ENCODE measurements at places on chromosomes 6 and 20. TPM values are rescaled to one million over a fixed set of nuclear protein-coding genes. Genes with fewer than 3 reads are reported as not detected.

DNA sequence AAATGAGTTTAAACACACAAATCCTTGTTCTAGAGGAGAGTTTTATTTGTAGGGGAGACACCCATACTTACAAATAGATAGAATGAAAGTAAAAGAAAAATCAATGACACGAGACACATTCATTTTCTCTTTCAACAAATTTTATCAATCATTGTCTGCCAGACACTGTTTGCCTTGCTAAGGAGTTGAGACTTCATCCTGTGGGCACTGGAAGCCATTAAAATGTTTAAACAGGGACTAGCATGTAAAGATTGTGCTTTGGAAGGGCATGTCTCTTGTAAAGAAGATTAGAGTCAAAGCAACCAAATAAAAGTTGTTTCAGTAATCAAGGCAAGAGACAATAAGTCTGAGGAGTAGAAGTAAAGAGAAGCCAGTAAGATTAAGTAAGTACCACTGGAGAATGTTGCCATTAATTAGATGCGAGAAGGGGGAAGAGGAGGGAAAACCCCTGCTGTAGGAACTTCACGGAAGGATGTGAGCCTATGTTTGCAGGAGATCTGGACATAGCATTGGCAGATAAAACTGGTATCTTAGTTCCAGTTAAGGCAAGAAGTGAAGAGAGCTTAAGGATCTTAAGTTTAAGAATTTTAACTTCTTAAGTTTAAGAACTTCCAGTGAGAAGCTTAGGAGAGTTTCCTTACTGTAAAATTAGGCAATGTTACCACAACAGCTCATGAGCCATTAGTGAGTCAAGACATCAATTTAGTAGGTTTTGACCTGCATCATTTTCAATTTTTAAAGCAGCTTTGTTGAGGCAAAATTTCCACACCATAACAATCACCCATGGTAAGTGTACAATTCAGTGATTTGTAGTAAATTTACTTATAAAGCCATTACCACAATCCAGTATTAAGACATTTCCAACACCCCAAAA is 117.0 kb upstream of the UST start:
- DNase-seq = no peak

- DNase-seq = no peak
Observed at GRCh38 chr6:96257751-96258150, 242.0 kb downstream of the FUT9 start.

DNA sequence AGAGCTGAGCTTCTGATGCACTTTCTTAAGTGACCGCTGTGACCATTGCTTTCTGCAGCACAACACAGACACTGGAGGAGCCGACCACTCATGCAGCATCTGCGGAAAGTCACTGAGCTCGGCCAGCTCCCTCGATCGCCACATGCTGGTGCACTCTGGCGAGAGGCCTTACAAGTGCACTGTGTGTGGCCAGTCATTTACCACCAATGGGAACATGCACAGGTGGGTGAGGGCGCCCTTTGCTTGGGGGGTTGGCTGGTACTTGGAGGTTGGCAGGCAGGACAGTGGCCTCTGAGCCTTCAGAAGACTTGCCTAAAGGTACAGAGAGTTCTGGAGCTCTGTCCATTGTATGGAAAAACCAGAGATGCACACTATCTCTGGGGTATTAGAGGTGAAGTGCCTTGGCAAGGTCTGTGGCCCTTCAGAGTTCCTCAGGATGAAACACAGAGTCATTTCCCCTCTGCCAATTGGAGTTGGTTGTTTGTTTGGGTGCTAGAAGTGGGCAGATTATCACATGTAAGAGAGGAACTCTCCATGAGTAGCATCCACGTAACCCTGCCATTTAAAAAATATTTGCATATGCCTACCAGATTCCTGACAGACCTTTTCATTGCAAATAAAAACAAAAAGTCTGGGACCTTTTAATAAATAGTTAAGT is 81.5 kb downstream of the RREB1 start:
- DNase-seq = no peak

GRCh38 chr6:166739117-166739975 is 112.3 kb upstream of the RPS6KA2 start:
- DNase-seq = no peak

DNA sequence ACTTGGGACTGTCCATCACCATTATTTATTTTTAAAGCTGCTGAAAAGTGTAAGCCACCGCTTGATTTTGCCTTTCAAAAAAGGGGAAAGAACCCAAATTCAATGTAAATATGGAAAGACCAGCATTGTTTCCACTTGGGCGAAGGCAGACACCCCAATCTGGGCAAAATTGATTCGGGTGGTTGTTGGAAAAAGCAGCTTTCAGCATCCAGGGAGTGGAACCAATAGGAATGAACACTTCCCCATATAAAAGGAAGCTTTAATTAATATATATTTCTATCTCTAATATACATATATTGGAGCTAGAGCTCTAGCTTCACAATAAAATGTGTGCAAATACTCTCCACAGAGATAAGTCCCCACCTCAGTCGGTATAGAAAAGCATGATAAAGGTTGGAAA is at the start of gene TFAP2D:
Gene TFAP2D (plus strand): TSS at position 301 of the 400 bp plus-strand sequence. CDS start 530 bp downstream, outside the sequence.
- DNase-seq = no peak

- no peak for DNase-seq
Observed at GRCh38 chr6:25536781-25537180, 115.2 kb upstream of the SCGN start.

DNA sequence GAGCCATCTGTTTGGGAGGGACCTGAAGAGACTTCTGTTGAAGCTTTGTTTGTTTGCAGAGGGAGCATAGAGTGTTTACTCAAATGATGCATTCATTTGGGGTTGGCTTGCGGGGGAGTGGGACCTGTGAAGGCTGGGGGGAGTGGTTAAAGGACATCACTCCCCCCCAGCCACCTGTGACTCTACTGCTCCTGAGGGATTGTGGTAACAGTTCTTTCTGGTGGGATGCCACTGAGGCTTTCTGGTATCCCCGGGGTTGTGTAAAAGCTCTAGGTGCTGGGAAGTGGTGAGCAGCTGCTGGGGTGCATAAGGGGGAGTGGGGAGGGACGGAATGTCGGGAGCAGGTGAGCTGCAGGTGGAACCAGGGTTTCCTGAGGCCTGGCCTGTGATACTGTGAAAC is 239.2 kb upstream of the QKI start:
- no peak for DNase-seq

DNA sequence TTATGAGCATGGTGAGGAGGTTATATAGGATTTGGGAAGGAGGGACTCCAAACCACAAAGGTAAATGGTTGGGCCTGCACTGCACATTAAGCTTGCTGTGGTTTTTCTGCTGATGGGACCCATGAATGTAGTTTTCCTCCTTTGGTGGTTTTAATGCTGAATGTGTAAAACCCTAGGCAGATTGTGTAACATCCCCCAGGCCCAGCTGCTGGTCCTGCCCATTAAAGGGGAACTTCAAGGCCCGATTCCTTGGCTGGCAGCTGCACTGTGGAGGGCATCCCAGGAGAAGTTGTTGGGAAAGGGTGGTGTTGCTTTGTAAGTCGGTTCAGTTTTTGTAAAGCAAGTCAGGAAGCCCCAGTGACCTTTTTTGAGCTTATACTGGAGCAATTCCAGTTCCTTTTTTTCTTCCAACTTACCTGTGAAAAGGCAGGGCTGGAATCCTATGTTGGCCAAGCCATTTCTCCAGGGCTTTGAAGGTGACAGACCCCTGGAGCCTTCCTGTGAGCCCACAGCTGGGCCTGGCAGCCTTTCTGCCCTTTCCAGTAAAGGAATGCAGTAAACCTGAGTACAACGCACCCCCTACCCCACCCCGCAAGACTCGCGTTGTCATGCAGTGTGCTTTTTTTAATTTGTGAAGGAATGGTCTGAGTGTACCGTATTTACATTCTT is 43.1 kb upstream of the NAA20 start:
- DNase-seq = peak; percentile 61

DNA sequence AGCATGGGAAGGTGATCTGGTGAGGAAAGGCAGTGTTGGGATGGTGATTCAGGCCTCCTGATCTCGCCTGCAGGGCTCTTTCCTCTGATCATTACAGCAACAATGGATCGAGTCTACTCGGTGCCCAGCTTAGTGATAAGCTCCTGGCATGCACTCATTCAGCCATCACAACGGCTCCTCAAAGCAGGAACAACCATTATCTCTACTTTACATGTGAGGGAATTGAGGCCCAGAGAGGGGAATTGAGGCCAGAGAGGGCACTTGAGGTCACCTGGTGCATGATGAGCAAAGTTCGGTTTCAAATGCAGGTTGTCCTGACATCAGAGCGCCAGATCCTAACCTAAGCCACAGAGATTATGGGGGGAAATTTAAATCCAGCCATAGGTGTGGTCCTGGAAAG is 42.0 kb upstream of the BPIFA2 start:
- DNase-seq = peak; percentile 28

DNA sequence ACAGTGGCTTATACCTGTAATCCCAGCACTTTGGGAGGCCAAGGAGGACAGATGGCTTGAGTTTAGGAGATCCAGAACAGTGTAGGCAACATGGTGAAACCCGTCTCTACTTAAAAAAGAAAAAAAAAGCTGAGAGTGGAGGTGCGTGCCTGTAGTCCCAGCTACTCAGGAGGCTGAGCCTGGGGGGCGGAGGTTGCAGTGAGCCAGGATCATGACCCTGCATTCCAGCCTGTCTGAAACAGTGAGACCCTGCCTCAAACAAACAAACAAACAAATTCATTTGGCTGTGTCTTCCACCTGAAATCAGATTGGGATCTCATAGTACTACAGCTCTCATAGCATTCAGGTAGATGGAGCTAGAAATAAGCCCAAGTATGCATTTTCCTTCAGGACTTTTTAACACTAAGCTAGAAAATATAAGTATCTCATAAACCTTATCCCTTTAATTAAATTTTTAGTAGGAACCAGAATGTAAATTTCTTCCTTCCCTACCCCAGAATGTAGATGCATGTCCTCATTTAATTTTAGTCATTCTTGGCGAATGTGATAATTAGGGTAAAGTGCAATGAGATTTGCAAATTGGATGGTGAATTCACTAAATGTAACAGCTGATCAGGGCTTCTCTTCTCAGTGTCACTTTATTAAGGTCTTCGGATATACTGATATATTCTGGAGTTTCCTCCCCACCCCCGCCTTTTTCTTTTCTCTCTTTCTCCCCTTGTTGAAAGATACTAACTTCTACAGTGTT is 190.4 kb downstream of the CDKAL1 start:
- no peak for DNase-seq

DNA sequence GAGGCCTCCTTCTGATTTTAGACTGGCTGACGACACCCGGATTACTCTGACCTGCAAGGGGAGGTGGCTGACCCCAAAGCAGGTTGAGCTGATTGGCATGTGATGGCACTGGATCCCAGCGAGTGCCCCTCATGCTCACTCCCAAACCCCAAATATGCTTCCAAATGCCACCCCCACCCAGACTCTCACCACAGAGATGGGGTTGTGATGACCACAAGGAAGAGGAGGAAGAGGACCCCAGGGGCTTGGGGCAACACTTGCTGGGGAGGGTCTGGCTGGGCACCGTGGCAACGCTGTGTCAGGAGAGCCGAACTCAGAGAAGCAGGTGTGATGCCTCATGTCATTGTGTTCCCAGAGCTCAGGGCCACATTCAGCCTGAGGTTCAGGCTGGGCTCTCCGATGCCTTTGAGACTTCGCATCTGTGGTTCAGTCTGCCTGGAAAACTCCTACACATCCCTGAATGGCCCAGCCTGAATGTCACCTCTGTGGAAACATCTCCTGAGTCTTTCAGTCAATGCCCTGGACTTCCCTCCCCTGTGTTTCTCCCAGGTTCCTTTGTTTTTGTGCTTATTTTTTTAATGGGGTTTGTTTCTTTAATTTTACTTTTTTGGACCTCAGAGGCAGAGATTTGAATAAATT is 169.1 kb upstream of the PMEPA1 start:
- no peak for DNase-seq

DNA sequence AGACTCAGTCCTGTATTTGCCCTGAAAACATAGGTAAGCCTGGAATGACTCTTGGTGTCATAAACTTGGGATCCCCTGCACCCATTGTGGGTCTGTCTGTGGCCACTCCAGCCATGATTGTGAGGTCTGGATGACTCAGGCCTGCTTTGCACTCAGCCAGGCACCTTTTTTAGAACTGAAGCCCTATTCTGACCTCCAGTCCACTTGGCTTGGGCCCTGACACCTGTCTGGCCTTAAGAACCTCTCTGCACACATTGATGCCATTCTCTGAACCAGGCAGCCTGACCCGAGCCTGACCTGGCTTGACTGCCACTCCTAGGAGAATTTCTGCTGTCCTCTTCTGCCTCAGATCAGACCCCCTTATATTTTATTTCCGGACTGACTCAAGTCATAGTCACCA is 383.7 kb downstream of the MAFB start:
- no peak for DNase-seq

DNA sequence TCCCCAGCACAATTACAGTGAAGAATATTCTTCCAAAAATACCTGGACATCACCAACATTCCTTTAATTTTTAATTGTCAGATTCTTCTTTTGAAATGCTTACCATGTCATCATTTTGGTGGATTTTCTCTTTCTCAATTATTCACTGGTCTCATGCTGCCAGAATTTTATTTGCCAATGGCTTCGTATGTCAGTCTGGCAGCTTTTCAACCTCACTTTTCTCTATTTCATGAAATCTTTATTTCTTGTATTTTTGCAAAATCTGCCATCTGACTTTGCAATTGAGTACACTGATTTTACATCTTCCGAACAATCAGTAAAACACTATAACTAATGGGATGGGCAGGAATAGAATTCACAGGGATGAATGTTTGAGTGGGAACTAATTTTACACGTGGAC is 84.1 kb downstream of the BTBD9 start:
- no peak for DNase-seq

GRCh38 chr6:722077-722524 is 29.2 kb upstream of the EXOC2 start:
- DNase-seq = peak; percentile 87

DNA sequence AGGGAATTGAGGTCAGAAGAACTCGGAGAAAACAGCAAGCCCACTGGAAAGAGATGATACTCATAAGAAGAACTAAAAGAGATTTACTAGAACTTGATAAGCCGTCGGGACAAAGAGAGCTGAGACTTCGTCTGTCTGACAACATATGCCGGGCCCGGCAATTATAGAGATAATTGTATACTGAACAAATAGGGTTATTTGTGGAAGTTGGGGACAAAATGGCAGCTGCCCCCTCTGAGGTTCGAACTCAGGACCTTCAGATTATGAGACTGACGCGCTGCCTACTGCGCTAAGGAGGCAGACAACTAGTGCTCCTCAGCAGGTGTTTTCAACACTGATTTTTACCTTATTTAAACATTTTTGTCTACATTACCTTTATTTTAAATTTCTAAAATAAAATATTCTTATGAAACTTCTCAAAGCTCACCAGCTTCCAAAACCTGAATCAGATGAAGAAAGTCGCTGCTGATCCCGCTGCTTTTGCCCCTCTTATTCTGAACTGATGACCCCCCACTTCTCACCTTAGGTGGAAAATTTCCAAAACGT is 29.3 kb upstream of the TRIM27 start:
- no peak for DNase-seq

- no peak for DNase-seq
Observed at GRCh38 chr6:36207155-36207554, 10.6 kb downstream of the BRPF3 start.

- DNase-seq = no peak
Observed at GRCh38 chr6:6650839-6651238, 62.3 kb downstream of the LY86 start.

Gene MUCL3
- total RNA-seq = 0.19 TPM

Gene HCRTR2
- 0.39 TPM for total RNA-seq

Gene EYS
- total RNA-seq = 1.3 TPM

Gene ADGB
- total RNA-seq = 23.8 TPM

Gene ANGPT4
- total RNA-seq = 0.79 TPM

Gene NCOA6
- total RNA-seq = 48.1 TPM

Gene KCNQ5
- 0.43 TPM for total RNA-seq

Gene CCN6
- total RNA-seq = 0.99 TPM

Gene E2F3
- total RNA-seq = 8.0 TPM

Gene COL11A2
- 8.6 TPM for total RNA-seq

Gene ZBTB12
- 5.6 TPM for total RNA-seq

Gene APOBEC2
- total RNA-seq = 1.2 TPM
